Stimulated activated CD4-positive, alpha-beta T cell treated with anti-CD3 and anti-CD28 coated beads, Interleukin-15, amount 100 ng/mL, for 1 hour (primary cell): ENCODE measurements at places on chromosomes 5 and 9.

DNA sequence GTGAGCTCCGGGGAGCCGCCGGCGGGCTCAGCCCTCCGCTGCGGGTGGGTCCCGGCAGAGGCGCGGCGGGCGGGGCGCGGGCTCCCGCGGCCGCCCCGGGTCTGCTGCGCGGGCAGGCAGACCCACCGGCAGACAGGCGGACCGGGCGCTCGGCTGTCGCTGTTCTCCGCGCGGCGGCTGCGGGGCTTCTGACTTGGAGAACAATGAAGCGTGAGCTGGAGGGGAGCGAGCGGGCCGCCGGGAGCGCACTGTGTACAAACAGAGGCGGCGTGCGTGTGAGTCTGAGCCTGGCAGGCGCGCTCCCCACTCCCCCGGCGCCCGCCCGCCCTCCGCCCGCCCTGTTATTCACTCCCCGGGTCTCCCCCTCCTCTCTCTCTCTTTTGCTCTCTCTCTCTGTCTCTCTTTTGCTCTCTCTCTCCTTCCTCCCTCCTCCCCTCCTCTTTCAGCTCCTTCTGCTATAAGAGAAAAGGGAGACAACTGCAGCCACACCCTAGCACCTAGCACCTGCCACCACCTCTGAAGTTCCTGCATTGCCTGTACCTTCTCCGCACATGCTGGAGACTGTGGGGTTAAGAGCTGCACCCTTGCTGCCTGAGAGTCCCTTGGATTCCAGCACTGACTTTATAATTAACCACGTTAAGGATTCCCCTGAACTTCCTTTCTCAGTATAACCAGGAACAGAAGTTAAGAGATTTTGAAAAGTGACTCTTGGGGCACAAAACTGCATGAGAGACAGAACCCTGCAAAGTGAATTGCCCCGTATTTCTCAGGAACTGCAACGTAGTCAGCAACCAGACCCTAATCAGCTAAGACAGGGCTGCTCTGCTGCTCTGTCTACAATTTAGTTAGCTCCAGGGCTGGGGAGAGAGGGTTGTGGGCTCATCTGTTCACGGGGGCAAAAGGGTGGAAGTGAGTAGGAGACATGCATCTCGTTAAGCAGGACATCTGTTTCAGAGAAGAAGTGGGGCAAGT is at the start of gene EDIL3:
TSS of gene EDIL3 (minus strand) at position 277 of the 972 bp plus-strand sequence. CDS start 506 bp downstream, outside the sequence.
- DNase-seq = no peak

DNA sequence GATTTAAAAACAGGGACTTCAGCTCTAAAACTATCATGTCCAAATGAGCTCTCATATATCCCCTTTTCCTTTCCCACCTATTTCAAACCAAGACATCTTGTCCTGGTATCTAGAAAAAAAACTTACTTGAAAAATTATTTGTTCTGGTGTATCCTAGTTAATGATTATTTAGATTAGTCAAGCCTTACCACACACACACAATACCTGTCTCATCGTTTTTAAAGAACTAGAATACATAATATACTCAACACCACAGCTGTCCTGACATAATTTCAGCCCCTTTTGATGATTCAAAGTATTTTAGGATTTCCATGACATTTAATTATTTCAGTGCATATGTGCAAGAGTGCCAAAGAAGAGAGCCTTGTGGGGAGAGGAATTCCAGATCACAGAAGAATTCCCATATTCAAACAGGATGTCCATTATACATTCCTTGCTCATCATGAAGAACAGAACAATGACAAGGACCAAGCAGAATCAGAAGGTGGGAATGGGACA is 233.7 kb downstream of the SMARCA2 start:
- no peak for DNase-seq

DNA sequence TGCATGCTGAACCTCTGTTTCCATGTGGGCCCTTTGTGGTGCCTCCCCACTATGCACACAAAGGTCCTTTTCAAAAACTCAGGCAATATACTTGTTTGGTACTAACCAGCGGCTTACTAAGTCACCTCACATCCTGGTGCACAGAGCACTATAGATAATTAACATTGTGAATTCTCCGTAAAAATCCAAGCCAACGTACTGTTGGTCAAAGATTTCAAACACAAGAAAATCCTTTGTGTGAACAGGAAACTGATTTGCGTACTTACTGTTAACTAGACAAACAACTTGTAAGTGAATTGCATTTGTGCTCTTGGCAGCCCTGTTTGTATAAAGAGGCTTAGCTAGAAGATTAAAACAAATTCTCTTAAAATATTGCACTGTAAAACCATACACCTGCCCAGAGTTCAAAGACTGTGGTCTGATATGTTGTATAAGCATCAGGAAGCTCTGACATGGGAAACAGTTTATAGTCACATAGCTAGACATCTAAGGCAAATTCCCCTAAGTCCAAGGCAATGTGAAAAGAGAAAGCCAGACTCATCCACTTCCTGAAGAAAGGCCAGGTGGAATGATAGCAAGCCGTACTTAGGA is 125.0 kb upstream of the SLC12A2 start:
- no peak for DNase-seq

GRCh38 chr9:130556396-130557076 is 22.8 kb upstream of the FUBP3 start:
- no peak for DNase-seq

DNA sequence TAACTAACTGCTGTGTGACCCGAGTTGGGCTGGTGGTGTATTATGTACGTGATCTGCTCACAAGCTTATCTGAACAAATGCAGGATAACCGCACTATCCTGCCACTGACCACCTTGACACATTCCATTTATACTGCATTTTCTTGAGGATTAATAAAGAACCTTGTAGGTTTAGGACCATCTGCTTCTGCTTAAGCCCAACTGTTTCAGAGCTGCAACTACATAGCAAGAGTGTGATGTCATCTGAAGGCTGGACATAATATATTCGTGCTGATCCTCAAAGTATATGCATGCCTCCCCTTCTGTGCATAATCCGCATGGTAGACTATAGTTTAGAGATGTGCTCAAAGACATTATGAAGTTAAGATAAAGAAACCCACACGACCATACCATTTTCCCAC is 435.9 kb downstream of the BNC2 start:
- DNase-seq = no peak

GRCh38 chr5:78971998-78972397 is 13.1 kb downstream of the ARSB start:
- no peak for DNase-seq

DNA sequence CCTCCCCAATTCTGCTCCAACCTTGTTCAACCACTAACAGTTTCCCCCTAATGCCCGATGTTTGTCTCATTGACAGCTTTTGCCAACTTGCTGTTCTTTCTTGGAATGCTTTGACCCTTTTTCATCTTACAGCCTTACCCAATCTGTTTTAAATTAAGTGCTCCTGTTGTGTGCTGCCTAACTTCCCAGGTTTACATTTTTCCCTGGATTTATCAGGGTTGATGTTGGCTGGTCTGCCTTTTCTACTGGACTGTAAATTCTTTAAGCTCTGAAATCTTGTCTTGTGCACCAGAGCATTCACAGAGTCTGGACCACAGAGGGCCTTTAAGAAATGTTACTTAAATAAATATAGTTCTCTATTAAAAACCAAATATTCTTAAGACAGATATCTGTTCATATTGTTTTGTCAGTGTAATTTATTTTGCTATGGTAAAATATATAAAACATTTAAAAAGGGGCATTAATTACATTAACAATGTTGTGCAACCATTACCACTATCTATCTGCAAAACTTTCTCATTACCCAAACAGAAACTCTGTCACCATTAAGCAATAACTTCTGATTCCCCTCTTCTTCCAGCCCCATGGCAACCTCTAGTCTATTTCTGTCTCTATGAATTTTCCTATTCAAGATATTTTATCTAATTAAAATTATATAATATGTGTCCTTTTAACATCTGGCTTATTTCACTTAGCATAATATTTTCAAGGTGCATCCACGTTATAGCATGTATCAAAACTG is 73.0 kb downstream of the OSTF1 start:
- no peak for DNase-seq

DNA sequence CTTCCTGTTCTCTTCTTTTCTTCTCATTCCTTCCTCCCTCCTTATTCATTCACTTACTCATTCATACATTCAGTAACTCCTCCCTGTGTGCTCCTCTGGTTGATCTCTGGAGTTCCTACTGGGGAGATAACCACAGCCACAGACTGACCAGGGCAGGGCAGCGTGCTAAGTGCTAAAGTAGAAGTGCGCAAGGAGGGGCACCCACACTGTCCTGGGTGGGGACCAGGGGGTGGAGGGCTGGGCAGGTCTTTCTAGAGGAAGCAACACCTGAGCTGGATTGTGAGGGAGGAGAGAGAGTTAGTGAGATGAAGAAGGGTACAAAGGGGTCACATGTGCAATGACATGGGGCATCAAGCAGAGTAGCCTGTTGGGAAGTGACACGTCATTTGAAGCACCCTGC is 13.8 kb downstream of the ENHO start:
- no peak for DNase-seq
